Type B pancreatic cell (in vitro differentiated cells): ENCODE measurements at places on chromosomes 7 and 10. TPM values are rescaled to one million over a fixed set of nuclear protein-coding genes. Genes with fewer than 3 reads are reported as not detected.

Gene FAM25A
- not detected in 2 replicates for total RNA-seq

- no peak overlapping the region for H3K4me3 ChIP-seq
- no peak for DNase-seq
- no peaks in the 10 kb centered on the region for H3K27me3 ChIP-seq
- peaks cover 21% of the 10 kb centered on the region for H3K4me1 ChIP-seq
Measured at GRCh38 chr7:105298439-105298894, 90.3 kb downstream of the SRPK2 start.

DNA sequence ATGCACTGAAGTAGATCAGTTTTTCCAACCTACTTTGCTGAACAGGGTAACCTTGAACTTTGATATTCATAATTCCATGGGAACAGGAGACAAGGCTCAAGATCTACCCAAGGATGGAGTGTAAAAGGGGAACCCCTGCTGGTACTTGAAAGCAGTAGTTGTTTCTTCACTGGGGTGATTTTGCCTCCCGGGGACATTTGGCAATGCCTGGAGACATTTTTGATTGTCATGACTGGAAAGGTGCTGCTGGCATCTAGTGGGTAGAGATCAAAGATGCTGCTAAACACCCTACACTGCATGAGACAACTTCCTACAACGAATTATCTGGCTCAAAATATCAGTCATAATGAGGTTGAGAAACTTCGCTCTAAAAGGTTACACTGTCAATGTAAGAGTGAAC lies 214.8 kb upstream of the CTBP2 start:
- DNase-seq, result no peak
- no peaks in the 10 kb centered on the region for H3K36me3 ChIP-seq
- no peak overlapping the region for H3K4me3 ChIP-seq
- H3K27ac ChIP-seq, result no peak overlapping the region
- no peaks in the 10 kb centered on the region for H3K4me1 ChIP-seq
- peaks cover 13% of the 10 kb centered on the region for H3K27me3 ChIP-seq

DNA sequence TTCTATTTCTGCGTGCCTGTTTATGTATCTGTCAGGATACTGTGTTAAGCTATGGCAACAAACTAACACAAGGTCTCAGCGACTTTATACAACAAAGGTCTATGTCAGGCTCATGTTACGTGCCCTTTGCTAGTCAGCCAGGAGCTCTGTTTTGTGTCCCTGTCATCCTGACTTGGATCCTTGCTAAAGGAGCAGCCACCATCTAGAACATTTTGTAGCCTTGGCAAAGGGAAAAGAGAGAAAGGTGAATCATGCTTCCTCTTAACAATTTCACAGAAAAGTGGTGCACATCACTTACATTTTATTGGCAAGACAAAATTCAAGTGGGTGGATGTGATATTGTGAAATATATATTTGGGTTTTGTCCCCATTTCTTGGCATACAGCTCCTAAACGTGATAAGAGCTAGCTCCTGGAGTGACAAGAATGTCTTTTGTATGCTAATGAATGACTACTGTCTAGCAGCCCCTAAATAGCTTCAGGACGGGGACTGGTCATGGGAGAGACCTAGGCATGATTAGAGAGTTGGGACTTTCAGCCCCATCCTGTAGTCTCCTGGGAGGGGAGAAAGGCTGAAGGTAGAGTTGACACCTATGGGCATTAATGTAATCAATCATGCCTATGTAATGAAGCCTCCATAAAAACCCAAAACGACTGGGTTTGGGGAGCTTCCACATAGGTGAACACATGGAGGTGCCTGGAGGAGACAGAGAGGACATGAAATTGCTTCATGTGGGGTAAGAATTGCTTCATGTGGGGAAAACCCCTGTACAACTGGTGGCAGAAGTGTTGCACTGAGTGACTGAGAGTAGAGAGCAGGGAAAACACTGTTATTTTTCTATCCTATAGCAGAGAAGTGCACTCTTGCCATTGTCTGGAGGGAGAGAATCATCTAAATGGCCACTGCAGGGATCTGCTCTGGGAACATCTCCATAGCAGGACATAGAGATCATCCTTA lies 33.0 kb downstream of the MRPL32 start:
- no peaks in the 10 kb centered on the region for H3K36me3 ChIP-seq
- H3K27me3 ChIP-seq, result peaks cover 18% of the 10 kb centered on the region
- no peak overlapping the region for H3K27ac ChIP-seq
- DNase-seq, result no peak

DNA sequence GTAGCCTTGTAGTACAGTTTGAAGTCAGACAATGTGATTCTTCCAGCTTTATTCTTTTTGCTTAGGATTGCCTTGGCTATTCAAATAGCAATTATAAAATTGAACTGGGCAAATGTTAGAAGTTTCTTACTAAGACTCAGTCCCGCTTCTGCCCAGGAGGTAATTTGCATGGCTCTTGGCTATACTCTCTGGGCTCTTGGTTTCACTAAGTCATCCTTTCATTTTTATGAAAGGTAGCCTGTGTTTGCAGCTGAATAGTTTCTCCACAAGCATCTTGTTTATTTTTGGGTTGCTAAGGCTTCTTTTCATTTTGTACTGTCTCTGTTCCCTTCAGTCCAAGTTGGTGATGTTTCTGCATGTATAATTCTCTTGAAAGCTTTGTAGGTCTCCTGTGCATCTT lies 340.6 kb downstream of the SH2D4B start:
- no peak overlapping the region for H3K27ac ChIP-seq
- H3K27me3 ChIP-seq, result peaks cover 6% of the 10 kb centered on the region
- no peaks in the 10 kb centered on the region for H3K36me3 ChIP-seq

DNA sequence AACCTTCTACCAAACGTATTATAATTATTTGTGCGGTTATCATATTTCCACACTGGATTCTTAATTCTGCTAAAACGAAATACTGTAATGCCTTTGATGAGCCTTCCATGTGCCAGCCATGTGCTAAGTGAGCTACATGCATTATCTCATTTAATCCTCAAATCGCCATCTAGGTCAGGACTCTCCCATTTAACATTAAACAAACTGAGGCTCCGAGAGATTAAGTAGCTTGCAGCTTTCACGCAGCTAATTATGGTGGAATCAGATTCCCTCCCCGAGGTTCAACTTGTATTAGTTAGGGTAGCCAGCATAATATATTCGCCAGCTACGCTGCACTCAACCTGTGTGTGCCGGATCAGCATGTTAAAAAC lies 798 bp upstream of the TSPAN33 start:
- H3K4me1 ChIP-seq, result peaks cover 5% of the 10 kb centered on the region
- no peak for DNase-seq
- no peak overlapping the region for H3K27ac ChIP-seq
- peak overlapping the region; percentile 89 for H3K4me3 ChIP-seq

Gene TDRD1
- not detected in 2 replicates for total RNA-seq

DNA sequence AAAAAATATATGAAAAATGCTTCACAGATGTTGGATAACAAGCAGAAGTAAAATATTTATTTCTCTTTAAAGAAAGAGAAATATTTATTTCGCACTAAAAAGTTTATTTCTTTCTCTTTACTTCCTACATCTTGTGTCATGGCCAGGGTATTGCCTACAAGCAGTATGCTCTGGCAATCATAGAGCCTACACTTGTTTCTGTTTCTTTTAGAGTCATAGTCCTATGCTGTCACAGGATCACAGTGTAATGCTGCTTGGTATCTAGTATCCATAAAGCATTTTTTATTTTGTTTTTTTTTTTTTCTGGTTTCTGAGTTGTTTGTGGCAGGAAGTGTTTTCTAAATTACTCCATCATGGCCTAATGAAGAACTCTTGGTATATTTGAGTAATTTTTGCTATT lies 116.0 kb downstream of the ATRNL1 start:
- H3K36me3 ChIP-seq, result no peaks in the 10 kb centered on the region
- H3K27me3 ChIP-seq, result no peaks in the 10 kb centered on the region
- DNase-seq, result no peak
- H3K27ac ChIP-seq, result no peak overlapping the region
- no peaks in the 10 kb centered on the region for H3K4me1 ChIP-seq

DNA sequence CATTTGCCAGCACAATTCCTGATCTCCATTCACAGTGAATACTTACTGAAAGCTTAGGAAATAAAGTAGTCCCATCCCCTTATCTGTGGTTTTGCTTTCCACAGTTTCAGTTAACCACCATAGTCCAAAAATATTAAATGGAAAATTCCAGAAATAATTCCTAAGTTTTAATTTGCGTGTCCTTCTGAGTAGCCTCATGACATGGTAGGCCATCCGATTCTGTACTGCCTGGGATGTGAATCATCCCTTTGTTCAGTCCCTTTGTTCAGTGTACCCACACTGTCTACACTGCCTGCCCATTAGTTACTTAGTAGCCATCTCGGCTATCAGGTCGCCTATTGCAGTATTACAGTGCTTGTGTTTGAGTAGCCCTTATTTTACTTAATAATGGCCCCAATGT lies 14.2 kb downstream of the RAB11FIP2 start:
- H3K27me3 ChIP-seq, result no peaks in the 10 kb centered on the region
- no peak for DNase-seq
- peaks cover 8% of the 10 kb centered on the region for H3K4me1 ChIP-seq

DNA sequence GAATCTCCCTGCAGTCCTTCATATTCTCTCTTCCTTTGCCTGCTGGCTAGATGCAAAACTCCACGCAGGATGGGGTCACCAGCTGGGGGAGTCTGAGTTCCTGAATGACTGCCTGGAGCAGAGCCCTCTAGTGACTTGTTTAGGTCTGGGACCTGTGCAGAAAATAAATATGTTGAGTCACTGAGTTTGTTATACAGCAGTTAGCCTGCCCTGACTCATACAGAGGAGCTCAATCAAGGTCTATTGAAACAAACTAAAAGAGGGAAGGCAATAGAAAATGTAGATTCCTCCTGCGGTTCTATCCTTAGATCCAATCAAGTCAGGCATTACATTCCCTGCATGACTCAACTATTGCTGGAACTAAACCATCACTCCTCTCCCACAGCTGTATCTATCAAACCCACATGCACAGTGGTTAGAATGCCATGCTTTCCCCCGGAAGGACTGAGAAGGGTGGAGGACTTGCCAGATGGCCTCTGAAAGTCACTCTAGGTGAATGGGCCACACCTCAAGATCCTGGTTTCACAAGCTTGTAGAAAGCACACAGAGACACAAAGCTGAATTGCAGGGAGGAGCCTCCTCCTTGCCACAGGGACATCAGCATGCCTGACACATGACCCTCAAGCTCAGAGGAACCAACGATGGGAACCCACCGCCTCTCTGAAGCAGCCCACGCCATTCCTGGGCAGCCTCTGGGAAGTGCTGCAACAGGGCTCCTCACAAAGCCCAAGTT lies 73.9 kb downstream of the SH3PXD2A start:
- peaks cover 9% of the 10 kb centered on the region for H3K36me3 ChIP-seq
- no peaks in the 10 kb centered on the region for H3K27me3 ChIP-seq
- peak overlapping the region; percentile 90 for H3K27ac ChIP-seq
- no peak overlapping the region for H3K4me3 ChIP-seq

GRCh38 chr7:47423196-47423595 lies 158.7 kb downstream of the TNS3 start:
- no peak for DNase-seq
- H3K27me3 ChIP-seq, result no peaks in the 10 kb centered on the region
- no peak overlapping the region for H3K4me3 ChIP-seq
- peaks cover 27% of the 10 kb centered on the region for H3K4me1 ChIP-seq
